A549 treated with CpdA at 1 μM for 4 hours (cell line): ENCODE measurements at places on chromosomes 6 and 20. TPM values are rescaled to one million over a fixed set of nuclear protein-coding genes. Genes with fewer than 3 reads are reported as not detected.

Gene PRPH2
- total RNA-seq = not detected in 5 replicates

Gene DAAM2
- 0.01 to 0.06 TPM in 2 of 5 replicates, not detected in the others for total RNA-seq

Gene ADGRF4
- total RNA-seq = 6.1 to 8.6 TPM (median 6.8 TPM) in 5 replicates

Gene CST2
- 0.22 to 0.44 TPM (median 0.39 TPM) in 3 of 5 replicates, not detected in the others for total RNA-seq

Gene RSPO3
- 105 to 135 TPM (median 120 TPM) in 5 replicates for total RNA-seq

Gene CDH22
- 0.03 to 0.08 TPM (median 0.05 TPM) in 3 of 5 replicates, not detected in the others for total RNA-seq
